Cerebellar nuclear complex (tissue), 1 donor: ENCODE measurements at places on chromosomes 4 and X.

- DNase-seq = no peak
These were observed 19.9 kb upstream of the CLDN34 start for GRCh38 chrX:9947131-9947794.

- no peak for DNase-seq
These were observed 804.3 kb downstream of the FSTL5 start for GRCh38 chr4:161359491-161359890.

DNA sequence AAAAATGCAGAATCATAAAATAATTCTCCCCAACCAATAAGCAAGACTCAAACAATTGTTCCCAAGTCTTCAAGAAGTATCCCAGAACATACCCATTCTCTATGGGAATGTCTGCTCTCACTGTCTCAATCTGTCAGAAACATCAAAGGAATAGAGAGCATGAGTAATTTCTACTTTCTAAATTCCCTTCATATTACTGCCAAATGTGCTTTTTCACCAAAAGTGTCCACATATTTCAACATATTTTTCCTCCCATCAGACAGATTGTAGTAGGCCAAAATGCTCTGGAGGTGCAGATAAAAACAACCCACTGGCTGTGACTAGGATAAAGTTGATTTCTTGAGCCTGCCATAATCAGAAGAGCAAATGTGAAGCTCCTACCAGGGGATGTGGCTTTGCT lies 692.0 kb upstream of the FAM241A start:
- no peak for DNase-seq

- DNase-seq = no peak
These were observed 8.4 kb upstream of the ELF4 start for GRCh38 chrX:130118441-130119311.

- DNase-seq = no peak
These were observed 395.0 kb downstream of the DTHD1 start for GRCh38 chr4:36676139-36677050.

DNA sequence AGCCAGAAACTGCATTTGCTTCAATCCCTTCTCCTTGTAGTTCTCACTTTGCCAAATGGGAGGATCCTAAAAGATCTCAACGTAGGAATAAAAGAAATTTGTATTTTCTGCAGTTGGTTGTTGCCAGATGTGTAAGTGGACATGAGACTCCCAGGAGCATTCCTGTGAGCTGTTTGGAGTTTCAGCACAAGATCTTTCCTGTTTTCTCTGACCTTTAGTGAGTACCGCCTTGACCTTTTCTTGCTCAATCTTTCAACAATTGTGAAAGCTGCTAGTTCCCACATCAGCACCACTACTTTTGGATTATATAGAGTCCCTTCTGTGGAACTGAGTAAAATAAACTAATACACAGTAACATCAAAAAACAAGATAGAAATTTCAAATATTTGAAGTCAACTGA lies 683.8 kb upstream of the PABPC4L start:
- DNase-seq = no peak

- DNase-seq = no peak
These were observed 20.0 kb downstream of the DIAPH2 start for GRCh38 chrX:96704629-96705028.

DNA sequence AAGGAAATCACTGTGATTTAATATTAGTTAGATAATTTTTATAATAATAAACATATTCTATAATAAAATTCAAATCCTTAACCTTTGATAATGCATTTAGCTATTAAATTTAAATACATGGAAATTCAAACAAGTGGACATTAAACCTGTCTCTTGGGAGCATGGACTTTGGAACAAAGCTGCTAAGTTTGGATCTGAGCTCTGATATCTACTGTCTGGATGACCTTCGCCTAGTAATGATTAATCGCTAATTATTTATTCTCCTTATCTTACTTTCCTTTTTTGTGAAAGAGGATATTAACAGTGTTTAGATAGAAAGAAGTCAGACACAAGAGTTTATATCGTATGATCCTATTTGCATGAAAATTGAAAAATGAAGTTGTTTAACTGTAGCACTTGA lies 980.9 kb downstream of the FSTL5 start:
- no peak for DNase-seq

DNA sequence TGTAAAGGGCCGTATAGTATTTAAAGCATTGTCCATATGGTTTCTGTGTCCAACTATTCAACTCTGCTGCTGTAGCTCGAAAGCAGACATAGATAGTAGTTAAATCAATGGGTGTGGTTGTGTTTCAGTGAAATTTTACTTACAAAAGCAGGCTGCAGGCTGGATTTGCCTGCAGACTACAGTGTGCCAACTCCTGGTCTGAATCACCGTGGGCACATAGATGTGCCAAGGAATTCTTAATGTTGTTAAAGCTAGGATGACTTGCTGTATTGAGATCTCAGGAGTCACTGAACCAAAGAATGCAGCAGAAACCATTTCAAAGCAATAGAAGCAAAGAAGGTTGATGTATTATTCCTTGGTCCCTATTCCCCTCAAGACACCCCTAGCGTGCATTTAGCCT lies 379.0 kb downstream of the STIM2 start:
- no peak for DNase-seq

DNA sequence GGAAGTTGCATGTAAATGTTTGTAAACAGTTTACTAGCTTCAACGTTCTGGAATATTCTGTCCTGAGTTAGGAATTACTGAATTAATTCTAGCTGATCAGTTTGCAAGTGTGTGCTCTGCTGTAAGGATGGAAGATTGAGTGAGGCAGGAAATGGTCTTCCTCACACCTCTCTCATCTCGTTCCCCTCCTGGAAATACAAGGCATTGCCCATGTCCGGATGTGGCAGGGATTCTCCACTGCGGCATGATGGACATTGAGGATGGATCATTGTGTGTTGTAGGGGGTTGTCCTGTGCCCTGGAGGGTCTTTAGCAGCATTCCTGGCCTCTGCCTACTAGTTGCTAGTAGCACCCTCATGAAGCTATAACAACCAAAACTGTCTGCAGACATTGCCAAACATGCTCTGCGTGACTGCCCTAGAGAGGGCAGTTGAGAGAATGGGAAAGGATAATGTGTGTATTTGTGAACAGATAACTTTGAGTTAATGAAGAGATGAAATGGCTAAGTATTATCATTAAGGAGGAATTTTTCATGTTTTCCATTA lies 12.6 kb downstream of the CA5B start:
- no peak for DNase-seq
